ENCODE measurements at places on chromosomes 13 and 19.

DNA sequence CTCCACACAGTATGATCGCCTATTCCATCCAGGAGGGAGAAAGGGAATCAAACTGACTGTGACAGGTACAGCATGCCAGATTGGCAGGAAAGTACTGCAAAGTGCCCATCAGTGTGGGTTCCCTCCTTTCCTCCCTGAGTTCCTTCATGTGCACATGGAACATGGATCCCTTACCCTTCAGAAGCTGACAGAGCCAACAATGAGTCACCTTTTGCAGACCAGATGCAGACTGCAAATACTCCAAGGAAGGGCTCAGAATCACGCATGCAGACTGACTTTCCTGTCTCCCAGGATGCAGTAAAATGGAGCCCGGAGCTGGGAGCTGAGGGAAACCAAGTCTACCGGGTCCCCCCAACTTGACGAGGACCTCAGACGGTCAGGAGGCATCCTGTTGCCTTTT is 41.8 kb downstream of the SACS start:
- DNase-seq: no peak

- DNase-seq: peak; percentile 52
These were observed 32.7 kb downstream of the VSTM1 start for GRCh38 chr19:54030895-54031586.

GRCh38 chr13:59789558-59789957 is 374.2 kb downstream of the DIAPH3 start:
- DNase-seq: no peak

- peak; percentile 24 for DNase-seq
These were observed 123.8 kb downstream of the NDFIP2 start for GRCh38 chr13:79604752-79605151.

DNA sequence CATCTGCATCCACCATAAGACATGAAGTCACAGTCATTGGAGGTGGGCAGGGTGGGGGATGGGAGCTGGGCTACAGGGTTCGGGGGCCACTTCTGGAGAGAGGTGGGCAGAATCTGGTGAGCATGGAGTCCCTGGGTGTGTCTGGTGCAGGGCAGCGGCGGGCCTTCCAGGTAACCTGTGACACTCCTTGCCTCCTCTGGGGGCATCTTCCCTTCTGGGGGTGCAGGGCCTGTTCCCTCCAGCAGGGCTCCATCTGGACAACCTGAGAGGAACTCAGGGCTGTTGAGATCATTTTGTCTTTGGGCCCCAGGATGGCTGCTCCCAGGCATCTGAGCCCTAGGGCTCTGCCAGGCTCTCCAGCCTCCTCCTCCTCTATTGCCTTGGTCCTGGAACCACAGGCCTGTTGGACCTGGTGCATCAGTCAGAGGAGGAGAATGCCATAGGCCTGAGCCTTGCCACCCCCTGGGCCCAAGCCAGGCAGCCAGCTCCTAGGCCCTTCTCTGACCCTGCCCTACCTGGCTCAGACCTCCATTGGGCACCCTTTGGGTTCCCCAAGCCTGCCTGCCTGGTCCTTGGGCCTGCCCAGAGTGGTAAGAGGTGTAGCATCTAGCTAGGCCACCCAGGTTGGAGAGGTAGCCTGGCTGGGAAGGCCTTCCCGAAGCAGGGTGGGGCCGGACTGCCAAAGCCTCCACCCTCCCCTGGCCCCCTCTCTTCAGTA is 13.4 kb downstream of the LYL1 start:
- DNase-seq: no peak

DNA sequence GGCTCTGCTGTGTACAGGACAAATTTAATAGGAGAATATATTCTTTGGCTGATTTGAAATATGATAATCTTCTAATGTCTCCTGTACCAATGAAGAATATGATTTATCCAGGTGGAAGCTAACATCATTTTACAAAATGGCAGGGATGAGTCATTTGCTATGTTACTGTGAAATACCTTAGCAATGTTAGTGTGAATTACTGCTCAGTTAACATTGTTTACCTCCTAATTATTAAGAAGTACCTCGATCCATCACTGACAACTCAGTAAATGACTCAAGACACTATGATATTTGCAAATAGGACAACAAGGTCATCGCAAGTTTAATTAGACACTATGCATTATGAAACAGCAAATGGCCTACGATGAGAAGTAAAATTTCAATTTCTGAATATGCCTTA is 309.1 kb upstream of the EDNRB start:
- no peak for DNase-seq

DNA sequence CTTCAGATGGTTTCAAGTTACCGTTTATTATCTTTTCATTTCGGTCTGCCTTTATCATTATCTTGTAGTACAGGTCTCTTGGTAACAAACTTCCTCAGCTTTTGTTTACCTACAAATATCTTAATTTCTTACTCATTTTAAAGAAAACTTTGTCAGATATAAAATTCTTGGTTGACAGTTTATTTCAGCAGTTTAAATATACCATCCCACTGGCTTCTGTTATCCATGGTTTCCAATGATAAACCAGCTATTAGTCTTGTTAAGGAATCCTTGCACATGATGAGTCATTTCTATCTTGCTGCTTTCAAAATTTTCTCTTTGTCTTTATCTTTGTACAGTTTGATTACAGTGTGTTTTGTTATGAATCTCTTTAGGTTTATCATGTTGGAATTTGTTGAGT is 308.3 kb upstream of the SPRY2 start:
- no peak for DNase-seq

DNA sequence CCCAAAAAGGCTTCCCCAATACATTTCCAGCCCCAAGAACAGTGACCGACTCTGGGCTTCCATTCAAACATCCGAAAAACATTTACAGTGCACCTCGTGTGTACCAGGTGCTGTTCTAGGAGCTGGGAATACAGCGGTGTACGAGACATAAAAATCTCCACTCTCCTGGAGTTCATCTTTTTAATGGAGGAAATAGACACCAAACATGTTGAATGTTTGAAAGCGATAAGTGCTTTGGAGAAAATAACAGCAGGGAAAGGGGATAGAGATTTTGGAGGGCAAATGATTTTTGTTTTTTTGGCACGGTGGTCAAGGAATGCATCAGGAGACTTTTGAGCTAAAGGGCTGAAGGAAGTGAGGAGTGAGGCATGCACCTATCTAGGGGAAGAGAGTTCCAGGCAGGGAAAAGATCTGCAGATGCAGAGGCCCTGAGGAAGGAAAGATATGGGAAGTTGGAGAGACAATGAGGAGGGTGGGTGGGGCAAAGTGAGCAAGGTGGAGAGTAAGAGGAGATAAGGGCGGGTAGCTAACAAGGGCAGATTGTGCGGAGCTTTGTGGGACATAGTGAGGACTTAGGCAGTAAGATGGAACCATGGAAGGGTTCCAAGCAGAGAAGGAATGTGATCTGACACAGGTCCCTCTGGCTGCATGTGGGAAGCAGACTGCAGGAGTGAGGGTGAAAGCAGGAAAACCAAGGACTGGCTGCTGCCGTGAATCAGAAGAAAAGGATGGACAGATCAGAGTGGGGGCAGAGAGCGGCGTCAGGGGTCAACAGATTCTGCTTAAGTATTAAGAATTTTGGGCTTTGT is 703 bp upstream of the FBL start:
- DNase-seq: peak; percentile 24

DNA sequence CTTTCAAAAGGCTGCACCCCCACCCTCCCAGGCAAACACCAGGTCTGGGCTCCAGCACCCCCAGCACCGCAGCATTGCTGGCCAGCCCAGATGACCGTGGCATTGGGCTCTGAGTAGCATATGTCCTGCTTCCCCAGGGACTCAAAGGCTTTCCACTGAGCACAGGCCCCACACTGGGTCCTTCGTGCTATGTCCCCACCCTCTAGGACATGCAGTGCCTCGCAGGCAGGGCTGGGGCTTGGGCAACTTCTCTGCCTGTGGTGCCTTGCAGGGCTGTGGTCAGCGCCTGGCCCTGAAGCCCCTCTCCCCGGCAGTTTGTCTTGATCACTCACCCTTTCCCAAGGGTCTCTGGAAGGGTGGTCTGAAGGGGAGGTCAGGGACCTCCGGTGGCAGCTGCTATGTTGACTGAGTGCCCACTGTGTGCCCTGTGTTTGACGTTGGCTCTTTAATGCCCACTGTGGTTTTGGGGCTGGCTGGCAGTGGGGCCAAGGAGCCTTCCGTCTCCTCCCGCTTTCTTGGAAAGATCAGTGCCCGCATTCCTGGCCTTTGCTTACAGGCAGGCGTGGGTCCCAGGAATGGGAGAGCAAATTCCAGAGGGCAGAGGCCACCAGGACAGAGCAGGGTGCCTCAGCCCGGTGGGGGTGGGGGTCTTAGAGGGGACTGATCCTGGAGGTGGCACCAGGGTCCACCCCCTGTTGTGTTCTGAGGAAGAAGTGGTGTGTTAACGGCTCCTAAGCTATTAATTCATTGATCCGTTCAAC is 20.3 kb upstream of the CRTC1 start:
- no peak for DNase-seq

GRCh38 chr19:30577551-30578105 is 205.4 kb downstream of the ZNF536 start:
- no peak for DNase-seq

DNA sequence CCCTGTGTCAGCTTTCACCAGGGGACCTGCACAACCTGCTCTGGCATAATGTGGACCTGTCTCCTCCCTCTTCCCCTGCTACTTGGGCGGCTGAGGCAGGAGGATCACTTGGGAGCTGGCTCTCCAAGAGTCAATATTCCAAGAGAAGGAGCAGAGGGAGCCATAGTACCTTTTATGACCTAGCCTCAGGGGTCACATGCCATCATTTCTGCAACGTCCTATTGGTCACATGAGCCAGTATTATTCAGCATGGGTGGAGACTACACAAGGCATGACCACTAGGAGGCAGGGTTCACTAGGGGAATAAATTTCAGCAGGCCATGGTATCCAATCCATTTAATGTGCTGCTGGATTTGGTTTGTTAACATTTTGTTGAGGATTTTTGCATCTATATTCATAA is 12.0 kb upstream of the SHFL start:
- DNase-seq: peak; percentile 50

- DNase-seq: no peak
These were observed 6.1 kb upstream of the ZNF98 start for GRCh38 chr19:22427960-22428913.

- DNase-seq: no peak
These were observed 30.9 kb downstream of the SHISA2 start for GRCh38 chr13:26020891-26021290.

DNA sequence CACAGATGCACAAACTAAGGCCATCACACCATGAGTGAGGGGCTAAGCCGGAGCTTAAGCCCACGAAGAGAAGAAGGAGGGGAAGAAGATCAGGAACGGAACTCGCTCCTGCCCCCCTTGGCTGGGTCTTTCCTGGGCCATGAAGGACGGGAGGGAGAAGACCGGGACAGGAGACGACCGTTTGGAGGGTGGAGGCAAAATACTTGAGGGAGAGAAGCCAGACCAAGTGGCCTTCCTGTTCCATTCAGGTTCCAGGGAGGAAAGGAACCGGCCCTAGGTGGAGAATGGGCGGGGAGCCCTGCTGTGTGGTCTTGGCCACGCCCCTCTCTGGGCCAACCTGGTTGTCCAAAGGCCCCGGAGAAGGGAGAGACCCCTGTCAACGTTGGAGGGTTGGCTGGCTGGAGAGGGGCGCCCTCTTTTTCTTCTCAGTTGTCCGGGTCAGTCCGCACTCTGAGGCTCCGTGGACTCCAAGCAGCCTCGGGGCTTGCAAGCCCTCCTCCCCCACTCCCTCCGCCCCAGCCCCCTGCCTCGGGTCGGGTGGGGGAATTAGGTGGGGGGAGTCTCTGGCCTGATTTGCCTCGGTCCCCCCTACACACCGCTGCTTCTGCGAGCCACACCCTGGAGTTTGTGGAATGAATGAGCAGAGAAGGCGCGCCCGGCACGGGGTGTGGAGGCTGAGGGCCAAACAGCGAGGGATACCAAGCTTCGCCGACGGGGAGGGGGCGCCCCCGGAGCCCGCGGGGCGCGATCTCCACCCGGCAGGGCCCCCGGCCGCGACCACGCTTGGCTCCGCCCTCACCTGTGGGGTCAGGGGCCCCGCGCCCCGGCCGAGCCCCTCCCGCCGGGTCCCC is 757 bp downstream of the FBN3 start:
- DNase-seq: no peak

DNA sequence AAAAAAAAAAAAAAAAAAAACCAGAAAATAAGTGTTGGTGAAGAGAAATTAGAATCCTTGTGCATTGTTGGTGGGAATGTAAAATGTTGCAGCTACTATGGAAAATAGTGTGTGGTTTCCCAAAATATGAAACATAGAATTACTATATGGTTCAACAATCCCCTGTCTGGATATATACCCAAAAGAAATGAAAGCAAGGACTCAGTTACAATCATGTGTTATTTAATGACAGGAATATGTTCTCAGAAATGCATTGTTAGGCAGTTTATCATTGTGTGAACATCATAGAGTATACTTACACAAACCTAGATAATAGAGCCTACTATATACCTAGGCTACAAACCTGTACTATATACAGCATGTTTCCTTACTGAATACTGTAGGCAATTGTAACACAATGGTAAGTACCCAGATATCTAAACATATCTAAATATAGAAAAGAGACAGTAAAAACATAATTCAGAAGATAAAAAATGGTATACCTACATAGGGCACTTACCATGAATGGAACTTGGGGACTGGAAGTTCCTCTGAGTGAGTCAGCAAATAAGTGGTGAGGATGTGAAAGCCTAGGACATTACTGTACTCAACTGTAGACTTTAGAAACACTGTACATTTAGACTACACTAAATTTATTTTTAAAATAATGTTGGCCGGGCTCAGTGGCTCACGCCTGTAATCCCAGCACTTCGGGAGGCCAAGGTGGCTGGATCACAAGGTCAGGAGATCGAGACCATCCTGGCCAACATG is 25.7 kb upstream of the SLC7A1 start:
- DNase-seq: peak; percentile 29

Data from choroid plexus epithelial cell (primary cell).